Left ventricle myocardium inferior (tissue), 1 donor: ENCODE measurements at places on chromosomes 12 and 14.

DNA sequence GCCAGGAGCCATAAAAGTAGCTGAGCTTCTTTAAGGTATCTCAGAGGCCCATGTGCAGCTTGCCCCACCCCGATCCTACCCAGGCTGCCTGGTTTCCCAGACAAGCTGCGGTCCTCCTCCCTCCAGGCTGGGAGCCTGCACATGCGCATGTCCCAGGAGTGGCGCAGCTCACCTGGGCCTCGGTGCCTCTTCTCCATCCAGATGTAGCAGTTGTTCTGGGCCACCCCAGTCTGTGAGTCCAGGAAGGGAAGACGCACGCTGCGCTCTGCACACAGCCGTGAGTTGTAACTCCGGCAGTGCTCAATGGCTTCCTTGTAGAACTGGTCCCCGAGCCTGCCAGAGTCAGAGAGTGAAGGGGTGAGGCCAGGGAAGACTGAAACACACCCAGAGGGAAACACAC, 122.3 kb downstream of the DPF3 start:
- DNase-seq, result no peak

DNA sequence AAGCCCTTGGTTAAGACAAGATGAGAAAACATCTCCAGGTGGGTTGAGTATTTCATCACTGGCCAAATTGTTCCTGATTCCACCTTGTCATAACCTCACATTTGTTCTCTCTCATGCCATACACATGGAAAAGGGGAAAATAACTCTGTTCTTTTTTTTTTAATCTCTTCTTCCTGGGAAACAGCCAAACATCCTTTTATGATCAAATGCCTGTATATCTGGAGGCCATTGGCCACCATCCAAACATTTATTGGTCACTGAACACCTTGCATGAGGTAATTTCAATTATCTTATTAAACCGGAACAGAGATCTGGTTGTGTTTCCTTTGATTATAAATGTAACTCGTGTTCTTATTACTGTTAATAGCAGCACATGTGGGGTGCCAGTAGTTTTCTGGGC, 469.6 kb downstream of the NPAS3 start:
- DNase-seq, result no peak

DNA sequence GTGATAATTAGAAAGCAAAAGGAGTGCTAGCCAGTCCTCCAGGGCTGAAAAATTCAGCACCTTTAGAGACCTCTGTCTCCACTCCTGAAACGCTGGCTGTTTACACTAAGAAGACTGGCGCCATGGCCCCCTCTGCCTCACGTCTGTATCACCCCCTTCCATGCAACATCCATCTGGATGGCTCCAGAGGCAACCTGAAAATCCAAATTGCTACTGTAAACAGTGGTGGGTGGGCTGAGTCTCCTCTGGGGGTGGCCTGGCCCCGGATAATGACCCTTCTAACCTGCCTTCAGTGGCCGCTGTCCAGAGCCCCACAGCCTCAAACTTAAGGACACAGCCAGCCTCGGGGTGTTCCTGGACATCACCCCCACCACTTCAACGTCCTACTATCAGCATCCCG, 1.4 kb downstream of the PRKD1 start:
- no peak for DNase-seq

- no peak for DNase-seq
These were observed 117.0 kb downstream of the EGLN3 start for GRCh38 chr14:33833706-33834465.

GRCh38 chr14:35284506-35284905, 7.7 kb upstream of the PSMA6 start:
- no peak for DNase-seq

- DNase-seq, result no peak
These were observed 111.9 kb upstream of the CPM start for GRCh38 chr12:69044887-69045286.

DNA sequence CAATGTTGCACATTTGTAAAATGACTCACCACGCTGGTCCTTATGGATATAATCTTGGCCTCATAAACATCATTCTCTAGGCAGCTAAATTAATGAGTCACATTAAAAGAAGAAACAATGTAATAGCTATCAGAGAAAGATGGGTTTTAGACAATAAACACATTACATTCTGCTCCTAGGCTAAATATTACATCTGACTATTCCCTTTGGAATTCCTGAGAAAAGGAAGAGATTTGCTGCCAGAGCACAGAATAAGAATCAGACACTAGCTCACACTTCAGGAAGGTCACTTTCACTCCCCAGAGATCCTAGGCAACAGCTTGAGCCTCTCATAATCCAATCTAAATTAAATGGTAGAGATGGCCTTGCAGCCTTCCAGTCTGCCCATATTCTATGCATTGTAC, 218.2 kb downstream of the PTPRO start:
- DNase-seq, result no peak

DNA sequence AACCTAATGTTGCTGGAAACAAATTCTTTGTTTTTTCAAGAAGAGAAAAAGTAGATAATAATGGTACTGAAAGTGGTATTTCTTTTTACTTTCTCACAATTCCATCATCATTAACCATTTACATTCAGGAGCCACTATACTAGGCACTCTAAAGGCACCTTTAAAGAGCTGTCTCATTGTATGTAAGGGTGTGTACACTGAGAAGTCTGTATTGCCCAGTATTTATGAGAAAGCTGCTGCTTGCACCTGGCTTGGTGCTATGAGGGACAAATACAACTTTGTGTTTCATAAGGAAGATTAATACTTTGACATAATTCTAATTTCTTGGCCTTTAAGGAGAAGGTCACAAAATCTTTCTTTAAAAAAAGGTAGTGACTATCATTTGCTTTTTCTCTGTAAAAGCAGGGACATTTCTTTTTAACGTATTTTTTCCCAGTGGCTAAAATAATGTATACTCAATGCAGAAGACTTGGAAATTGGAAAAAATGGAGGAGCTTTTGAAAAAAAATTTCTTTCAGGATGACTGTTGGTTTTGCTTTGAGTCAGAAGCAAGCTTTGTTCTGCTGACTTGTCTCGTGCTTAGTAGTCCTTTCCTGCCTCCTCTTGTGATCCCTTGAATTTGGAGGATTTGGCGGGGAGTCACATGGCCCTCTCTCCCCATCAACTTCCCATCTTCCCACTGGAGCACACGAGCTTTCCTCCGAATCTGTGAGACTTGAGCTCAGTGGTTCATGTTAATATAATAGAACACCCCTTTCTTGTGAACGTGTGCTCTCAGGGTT, 50.1 kb downstream of the RASSF3 start:
- DNase-seq, result no peak

DNA sequence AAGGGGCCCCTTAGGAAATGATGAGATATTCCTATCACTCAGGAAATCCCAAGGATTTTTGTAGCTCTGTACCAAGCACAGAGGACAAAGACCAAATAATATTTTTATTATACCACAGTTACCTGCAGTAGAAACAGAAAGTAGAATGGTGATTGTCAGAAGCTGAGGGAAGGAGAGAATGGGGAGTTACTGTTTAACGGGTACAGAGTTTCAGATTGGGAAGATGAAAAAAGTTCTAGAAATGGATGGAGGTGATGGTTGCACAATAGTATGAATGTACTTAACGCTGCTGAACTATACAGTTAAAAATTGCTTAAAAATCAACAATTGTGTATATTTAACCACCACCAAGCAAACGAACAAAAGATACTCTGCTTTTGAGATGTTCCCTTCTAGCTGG, 24.1 kb downstream of the FLVCR2 start:
- no peak for DNase-seq

DNA sequence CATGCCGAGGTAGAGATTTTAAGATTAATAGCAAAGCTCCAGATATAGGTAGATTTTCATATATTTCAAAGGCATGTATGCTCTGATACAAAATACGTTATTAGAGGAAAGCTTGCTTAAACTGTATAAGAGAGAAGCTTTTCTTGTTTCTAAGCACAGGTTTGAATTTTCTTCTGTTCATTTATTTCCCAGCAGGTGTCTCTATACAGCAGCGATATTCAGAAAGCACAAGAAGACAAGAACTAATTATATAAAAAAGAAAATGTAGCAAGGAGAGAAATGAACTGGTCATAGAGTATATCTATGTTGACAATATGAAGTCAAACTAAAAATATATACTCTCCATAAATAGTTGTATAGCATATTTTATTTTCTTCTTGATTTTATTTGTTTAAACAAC, 307.4 kb upstream of the NOVA1 start:
- DNase-seq, result no peak

GRCh38 chr12:102669056-102669455, 188.7 kb upstream of the IGF1 start:
- no peak for DNase-seq

GRCh38 chr12:84117190-84117589, 795.4 kb downstream of the SLC6A15 start:
- DNase-seq, result no peak

- peak; percentile 85 for DNase-seq
These were observed 141.3 kb downstream of the TSPAN9 start for GRCh38 chr12:3218228-3219171.

DNA sequence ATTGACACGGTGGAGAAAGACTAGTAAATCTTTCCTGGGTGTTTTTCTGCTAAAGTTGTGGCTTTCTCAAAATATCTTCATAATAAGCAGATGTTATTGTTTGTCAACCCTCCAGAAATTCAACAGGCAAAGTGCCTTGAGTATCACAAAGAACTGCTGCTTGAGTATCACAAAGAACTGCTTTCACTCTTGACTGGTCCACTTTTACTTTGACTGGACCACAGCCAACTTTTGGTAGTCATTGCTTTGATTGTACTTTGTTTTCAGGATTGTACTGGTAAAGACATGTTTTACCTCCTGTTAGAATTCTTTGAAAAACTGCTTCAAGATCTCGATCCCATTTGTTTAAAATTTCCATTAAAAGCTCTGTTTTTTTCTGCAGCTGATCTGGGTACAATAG, 62.6 kb downstream of the PDZRN4 start:
- DNase-seq, result no peak

DNA sequence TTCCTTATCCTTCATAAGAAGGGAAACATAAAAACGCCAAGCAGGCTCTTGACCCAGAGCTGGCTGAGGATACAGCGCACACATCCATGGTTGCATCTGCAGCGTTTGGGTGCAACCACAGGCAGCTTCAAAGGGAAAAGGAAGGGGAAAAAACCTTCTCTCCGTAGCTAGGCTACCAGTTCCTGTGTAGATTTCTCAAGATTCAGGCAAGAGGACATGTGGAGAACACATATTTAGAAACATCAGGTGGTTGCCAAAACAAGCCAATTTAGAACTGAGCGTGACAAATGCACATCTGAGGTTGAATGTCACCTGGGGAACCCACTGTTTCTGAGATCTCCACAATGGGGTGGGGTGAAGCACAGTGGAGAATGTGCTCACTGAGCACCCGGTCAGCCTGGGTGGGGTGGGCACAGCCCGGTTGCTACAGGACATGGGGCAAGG, 78.3 kb upstream of the BDKRB2 start:
- DNase-seq, result no peak

GRCh38 chr12:132083614-132083940, 60.5 kb downstream of the DDX51 start:
- DNase-seq, result no peak

- DNase-seq, result no peak
These were observed 17.6 kb upstream of the ZFP36L1 start for GRCh38 chr14:68810173-68811153.

- DNase-seq, result peak; percentile 59
These were observed 613 bp downstream of the ARHGEF40 start for GRCh38 chr14:21070610-21071224.

DNA sequence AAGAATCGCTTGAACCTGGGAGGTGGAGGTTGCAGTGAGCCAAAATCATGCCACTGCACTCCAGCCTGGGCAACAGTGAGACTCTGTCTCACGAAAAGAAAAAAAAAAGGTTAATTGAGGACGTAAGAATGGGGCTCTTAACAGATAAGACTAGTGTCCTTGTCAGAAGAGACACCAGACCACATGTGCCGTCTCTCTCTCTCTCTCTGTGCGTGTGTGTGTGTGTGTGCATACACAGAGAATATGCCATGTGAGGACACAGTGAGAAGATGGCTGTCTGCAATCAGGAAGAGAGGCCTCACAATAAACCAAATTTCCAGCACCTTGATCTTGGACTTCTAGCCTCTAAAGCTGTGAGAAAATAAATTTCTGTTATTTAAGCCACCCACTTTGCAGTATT, 11.7 kb upstream of the ERC1 start:
- no peak for DNase-seq

GRCh38 chr12:30823156-30823699, 68.5 kb upstream of the CAPRIN2 start:
- peak; percentile 31 for DNase-seq

- DNase-seq, result no peak
These were observed 9.2 kb downstream of the KTN1 start for GRCh38 chr14:55589171-55589570.

GRCh38 chr12:132388379-132389015, 59.1 kb upstream of the GALNT9 start:
- no peak for DNase-seq

DNA sequence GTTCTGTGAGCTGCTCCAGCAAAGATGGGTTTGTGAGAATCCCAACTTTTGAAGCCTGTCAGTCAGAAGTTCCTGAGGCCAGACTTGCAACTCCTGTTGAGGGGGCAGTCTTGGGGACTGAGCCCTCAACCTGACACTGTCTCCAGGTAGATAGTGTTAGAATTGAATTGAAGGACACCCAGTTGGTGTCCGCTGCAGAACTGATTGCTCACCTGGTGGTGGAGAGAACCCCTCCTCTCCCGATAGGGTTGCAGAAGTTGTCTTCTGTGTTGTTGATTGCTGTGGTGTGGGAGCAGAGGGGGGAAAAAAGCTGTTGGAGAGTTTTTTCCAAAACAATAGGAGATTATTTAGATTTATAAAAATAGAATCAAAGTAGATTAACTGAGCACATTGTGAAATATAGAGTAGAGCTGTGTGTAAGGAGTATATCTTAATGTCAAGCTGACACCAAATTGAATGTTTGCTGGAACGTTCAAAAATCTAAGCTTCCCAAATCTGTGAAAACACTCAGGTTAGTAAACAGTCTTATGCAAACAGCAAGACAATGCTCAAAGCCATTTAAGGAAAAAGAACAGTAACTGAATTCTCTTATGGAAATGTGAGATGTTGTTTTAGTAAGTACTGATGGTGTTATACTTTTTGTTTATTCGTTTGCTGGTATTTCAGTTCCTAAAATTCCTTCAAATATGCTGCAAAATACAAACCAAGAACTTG, 18.6 kb downstream of the HIF1A start:
- no peak for DNase-seq

DNA sequence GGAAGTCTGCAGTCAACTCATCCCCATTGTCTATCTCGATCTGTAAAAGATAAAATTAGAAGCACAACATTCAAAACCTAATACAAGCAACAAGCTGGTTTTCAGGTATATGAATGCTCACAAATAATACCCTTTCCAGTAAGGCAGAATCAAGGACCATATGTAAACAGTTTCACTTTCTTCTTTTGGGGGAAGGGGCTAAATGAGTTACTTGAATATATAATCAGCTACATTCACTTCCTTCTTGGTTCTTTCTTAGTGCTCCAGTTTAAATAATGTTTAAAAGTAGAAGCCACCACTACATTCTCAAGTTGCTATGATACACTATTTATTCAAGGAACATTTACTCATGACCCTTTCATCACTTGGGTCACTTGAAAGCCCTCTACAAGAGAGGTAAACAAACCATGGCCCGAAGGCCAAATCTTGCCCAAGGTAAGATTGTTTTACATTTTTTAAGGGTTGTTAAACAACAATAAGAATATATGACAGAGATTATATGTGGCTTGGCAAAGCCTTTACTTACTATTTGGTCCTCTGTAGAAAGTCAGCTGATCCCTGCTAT, 10.3 kb downstream of the TWF1 start:
- DNase-seq, result no peak
